ENCODE measurements at places on chromosomes 16 and 17.

GRCh38 chr17:38579934-38580333 lies 25.8 kb downstream of the SRCIN1 start:
- DNase-seq = peak; percentile 46

- peak; percentile 32 for DNase-seq
Observed at GRCh38 chr17:49546546-49547535, 28.8 kb upstream of the NXPH3 start.

DNA sequence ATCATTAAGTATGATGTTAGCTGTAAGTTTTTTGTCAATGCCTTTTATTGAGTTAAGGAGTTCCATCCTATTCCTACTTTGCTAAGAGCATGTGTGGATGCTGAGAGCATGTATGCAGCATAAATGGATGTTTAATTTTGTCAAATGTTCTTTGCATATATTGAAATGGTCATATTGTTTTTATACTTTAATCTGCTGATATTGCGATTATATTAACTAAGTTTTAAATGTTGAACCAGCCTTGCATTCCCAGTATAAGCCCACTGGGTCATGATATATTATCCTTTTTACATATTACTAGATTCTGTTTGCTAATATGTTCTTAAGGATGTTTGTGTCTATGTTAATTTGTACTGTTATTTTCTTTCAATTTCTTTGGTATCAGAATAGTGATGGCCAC lies 53.2 kb downstream of the CCDC182 start:
- DNase-seq = no peak

DNA sequence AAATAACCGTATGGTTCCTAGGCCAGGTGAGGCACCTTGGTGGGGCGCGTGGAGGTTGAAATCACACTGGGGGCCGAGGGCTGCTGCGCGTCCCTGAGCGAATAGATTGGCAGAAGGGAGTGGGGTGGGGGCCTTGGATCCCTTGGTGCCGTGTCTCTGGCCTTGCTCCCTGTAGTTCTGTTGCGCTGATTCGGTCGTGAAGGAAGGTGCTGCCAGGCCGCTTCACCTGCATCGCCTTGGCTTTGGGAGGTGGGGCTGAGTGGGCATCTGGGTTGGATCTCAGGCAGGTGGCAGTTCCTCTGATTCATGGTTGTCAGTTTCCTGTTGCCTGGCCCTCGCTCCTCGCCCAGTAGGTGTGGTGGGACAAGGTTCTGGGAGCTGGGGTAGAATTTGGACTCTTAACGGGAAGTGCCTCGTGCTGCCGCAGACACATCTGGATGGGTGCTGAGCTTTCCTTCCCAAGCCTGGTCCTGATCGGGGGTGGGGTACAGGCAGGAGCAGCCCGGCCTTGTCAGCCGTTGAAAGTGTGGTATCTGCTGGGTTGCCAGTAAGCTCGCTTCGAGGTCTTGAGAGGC lies 30.1 kb downstream of the PGS1 start:
- DNase-seq = peak; percentile 45

- no peak for DNase-seq
Observed at GRCh38 chr17:45376171-45377005, 56.3 kb downstream of the ARHGAP27 start.

GRCh38 chr16:54115558-54115957 lies 171.0 kb downstream of the IRX3 start:
- DNase-seq = no peak

DNA sequence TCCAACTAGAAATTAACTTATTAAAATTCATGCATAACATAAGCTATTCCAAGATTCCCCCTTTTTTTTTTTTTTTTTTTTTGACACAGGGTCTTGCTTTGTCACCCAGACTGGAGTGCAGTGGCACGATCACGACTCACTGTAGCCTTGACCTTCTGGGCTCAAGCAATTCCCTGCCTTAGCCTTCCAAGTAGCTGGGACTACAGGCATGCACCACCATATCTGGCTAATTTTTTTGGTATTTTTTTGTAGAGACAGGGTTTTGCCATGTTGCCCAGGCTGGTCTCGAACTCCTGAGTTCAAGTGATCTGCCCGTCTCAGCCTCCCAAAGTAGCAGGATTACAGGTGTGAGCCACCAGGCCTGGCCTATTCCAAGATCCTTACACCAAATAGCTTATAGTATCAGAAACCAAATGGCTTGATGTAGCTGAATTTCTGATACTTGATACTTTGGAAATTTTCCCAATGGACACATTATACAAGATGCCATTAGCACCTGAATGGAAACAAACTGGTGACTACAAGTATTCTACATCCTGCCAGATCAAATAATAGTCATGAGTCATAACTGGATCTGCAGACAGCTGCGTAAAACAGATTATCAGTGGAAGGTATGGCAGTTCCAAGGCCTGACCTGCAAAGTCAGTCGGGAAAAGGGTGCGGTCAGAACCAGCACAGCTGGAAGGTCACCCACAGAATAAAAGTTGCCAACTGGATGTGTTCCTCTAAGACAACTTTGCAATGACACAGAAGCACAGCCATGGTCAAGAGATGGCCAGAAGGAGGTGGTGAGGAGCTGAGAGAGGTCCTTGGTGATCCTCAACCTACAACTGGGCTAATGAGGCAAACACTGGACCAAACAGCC lies 14.5 kb downstream of the TUBG1 start:
- no peak for DNase-seq

GRCh38 chr16:4212934-4213296 lies 29.0 kb downstream of the SRL start:
- no peak for DNase-seq

GRCh38 chr16:24819462-24820040 lies 26.2 kb upstream of the SLC5A11 start:
- no peak for DNase-seq

- no peak for DNase-seq
Observed at GRCh38 chr16:1367486-1368174, 15.9 kb downstream of the GNPTG start.

DNA sequence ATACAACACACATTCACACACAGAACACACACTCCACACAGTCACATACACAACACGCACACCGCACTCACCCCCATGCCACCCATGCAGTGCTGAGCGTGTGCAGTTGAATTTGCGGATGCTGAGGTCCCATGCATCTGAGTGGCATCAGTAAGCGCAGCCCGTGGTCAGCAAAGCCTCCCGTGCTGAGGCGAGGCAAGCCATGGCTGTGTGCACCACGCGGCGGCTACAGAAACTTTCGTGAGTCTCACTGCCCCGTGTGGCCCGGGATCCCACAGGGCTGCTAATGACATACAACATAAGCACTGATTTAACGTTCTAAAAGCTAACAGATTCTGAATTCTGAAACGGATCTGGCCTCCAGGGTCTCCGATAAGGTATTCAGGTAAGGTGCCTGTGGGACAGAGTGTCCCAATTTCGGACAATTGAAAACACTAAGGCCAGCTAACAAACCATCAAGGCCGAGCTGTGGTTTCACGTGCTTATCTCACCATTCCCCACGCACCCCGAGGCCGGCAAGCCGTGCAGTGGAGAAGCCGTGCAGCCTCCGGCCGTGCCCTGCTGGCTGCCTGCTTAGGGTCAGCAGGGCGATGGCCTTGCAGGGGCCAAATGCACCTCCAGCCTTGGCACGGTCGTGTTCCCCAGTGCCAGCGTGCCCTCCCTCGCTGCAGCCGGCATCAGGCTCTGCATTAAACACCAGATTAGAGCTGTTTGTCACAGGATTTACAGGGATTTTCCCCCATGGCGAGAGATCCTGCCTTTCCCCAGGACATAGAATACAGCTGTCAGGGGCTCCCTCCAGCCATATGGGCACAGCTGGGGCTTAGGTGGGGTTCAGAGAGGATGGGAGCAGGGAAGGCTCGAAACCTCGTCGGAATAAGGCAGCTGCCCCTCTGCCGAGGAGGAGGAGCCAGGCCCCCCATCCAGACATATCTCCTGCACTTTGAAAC lies 191.7 kb downstream of the C16orf95 start:
- DNase-seq = no peak

DNA sequence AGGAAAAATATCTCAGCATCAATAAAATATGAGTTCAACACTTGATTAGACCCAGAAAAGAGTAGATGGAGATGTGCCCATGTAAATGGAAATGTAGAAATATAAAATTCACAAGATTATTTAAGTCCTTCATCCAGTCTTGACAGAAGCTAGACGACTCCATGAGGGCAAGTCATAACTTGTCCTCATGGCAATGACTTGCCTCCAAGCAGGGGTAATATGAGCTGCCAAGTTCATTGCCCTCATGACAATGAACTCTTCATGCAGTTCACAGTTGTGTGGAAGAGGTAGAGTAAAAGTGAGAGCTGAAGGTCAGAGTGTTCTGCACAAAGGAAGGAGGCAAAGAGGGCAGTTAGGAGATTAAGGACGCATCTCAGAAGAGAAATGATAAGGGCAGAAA lies 22.3 kb downstream of the CDH11 start:
- DNase-seq = no peak

GRCh38 chr17:43211480-43212402 lies at the start of gene TMEM106A:
Gene TMEM106A, plus strand, starts transcription at chr17:43211875. Its CDS starts 1,167 bp downstream, at chr17:43213042.
- DNase-seq = peak; percentile 90

DNA sequence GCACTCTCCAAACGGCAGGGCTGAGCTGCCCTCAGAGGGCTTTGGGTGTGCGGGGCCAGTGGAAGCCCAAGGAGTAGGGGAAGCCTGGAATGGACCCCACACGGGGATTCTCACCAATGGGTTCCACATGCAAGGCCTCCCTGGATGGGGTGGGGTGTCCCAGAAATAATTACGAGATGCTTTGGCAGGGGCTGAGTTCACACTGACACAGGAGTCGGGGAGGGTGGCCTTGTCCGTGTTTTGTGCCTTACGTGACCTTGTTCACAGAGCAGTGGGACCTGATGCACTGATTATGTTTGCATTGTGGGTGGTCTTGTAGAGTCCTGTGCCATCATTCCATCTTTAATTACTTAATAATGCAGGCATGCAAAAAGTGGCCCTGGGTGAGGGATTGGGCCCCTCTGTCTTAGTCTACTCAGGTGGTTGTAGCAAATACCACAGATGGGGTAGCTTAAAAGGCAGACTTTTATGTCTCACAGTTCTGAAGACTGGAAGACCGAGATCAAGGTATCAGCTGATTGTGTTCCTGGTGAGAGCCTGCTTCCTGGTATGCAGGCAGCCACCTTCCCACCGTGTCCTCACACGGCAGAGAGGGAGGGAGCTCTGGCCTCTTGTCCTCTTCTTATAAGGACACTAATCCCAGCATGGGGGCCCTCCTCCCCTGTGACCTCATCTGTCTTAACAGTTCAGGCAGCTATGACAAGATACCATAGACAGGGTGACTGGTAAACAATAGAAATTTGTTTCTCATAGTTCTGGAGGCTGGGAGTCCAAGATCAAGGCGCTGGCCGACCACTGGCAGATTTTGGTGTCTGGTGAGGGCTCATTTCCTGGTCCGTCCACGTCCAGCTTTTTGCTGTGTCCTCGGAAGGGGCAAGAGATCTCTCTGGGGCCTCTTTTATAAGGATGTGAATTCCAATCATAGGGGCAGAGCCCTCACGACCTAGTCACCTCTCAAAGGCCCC lies 239.4 kb downstream of the IRF8 start:
- no peak for DNase-seq

- DNase-seq = no peak
Observed at GRCh38 chr17:39485555-39485954, 24.3 kb downstream of the CDK12 start.

GRCh38 chr17:76671912-76672262 lies 28.3 kb upstream of the ST6GALNAC1 start:
- no peak for DNase-seq

DNA sequence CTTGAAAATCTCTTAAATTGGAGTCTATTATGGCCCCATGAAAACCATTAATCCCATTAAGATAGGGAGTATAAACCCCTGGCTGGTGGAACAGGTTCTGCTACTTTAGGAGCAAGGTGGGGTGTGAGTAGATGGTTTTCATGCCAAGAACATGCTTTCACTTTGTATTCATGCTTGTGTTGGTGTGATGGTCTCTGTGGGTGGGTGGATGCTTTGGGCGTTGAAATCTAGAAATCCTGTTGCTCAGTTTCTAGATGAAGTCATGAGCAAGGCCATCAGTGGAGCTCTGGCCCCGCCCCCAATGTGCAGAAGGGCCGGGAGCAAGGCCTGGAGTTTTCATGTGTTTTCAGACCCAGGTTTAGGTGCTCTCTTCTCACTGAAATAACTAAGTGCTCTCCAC lies 20.1 kb downstream of the PLD6 start:
- DNase-seq = no peak

- peak; percentile 27 for DNase-seq
Observed at GRCh38 chr16:1903220-1903574, 15.0 kb downstream of the HS3ST6 start.

- DNase-seq = no peak
Observed at GRCh38 chr16:7218936-7219335, 113.7 kb upstream of the RBFOX1 start.

GRCh38 chr17:48123776-48124388 lies 16.3 kb downstream of the SNX11 start:
- DNase-seq = no peak
